ENCODE measurements at places on chromosomes 5 and 9.

DNA sequence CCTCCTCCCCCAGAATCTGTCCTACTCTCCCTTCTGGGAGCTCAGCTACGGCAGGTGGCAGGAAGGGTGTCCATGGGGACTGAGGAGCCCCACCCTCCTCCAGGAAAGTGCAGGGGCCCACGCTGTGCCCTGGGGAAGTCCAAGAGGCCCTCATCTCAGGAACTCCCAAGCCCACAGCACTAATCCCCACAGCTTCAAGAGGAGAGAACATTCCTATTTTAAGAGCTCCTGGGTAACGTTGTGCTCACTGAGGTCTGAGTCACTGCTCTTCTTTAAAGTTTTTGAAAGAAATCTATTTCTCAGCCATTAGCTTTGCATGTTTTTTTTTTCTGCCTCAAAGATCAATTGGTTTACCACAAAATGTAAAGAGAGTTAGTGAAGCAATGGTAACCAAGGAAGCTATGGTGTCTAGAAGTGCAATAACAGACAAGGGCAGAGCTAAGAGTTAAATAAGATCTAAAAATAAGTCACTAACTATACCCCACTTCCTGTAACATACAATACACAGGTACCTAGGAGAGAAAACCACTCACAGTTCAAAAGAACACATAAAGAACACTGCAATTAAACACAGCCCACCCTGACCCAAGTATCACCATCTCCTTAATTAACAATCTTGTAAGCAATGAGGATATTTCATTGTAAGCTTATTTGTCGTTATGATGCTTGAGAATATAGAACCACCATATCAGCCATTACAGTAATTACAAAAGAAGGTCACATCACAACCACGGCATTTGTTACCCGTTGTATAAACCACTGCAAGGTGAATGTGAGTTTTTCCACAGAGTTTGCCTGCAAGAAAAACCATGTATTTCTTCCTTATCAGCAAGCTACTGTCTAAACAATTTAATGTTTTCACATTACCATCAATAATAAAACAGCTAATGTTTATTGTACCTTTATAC lies 382.3 kb upstream of the SLC30A5 start:
- DNase-seq: no peak

GRCh38 chr5:56545016-56545415 lies 270.3 kb upstream of the MAP3K1 start:
- DNase-seq: no peak

GRCh38 chr5:100889165-100889743 lies 13.8 kb downstream of the ST8SIA4 start:
- DNase-seq: no peak

- no peak for DNase-seq
These were observed 112.6 kb upstream of the ZNF608 start for GRCh38 chr5:124859027-124859426.

- no peak for DNase-seq
These were observed 170.0 kb downstream of the MCTP1 start for GRCh38 chr5:95114902-95115301.

- no peak for DNase-seq
These were observed 37.3 kb upstream of the CDK5RAP2 start for GRCh38 chr9:120616966-120617935.

DNA sequence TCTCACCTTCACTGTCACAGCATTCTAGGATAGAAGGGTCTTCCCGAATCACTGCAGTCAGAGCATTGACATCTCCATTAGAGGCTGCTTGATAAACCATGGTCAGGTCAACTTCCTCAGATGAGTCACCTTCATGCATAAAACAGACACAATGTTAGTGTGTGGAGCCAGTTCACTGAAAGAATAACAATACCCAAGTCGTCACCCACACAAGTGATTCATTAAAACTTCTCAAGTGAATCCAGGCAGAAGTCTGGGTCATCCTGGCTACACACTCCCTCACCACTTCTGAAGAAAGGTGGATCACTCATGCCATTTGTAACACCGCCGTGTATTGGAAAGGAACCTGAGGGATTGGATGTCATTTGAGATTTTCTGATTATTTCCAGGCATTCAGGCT lies 49.6 kb downstream of the ANKRD55 start:
- no peak for DNase-seq

DNA sequence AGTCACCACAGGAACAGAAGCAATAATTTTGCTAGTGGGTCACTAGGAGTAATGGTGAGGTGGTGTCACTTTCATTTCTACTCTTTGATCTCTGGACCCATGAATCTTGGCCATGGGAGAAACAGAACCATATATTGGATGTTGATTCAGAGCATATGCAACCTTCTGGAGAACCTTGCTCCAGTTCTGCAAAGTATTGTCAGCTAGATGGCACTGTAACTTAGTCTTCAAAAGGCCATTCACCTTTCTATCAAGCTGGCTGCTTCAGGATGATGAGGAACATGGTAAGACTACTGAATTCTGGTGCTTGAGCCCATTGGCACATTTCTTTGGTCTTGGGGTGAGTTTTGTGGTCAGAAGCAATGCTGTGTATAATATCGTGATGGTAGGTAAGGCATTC lies 129.1 kb upstream of the FBN2 start:
- no peak for DNase-seq

DNA sequence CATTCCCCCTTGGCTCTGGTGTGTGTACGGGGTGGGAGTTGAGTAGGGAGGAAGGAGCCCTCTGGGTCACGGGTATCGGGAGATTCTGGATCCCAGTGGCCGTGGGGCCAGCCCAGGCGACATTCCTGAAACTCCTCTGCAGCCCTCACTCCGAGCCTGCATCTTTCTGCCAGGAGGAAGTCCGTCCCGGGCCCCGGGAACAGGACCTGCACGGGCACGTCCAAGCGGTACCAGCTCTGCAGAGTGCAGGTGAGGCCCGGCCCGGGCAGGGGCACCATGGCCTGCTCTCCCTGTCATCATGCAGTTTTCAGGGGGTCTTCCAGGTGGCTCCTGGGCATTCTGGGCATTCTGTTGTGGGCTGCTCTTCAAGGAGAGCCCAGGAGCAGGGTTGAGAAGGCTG lies 3.7 kb downstream of the ADAMTSL2 start:
- DNase-seq: no peak

DNA sequence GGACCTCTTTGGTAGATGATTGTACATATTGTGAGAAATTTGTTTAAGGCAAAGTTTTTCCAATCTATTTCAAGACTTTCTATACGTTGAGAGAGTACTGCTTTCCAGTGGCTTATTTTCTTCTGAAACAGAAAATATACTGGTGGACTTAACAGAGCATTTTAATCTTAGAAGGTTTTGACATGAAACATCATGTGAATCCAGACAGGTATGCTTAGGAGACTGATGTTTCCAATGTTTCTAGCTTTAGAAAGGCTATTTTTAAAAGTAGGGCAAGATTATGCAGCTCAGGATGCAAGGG lies 71.0 kb downstream of the PIK3R1 start:
- DNase-seq: no peak

- DNase-seq: no peak
These were observed 76.3 kb downstream of the MRPS27 start for GRCh38 chr5:72243706-72244105.

GRCh38 chr5:3333105-3333504 lies 262.5 kb upstream of the IRX1 start:
- no peak for DNase-seq

DNA sequence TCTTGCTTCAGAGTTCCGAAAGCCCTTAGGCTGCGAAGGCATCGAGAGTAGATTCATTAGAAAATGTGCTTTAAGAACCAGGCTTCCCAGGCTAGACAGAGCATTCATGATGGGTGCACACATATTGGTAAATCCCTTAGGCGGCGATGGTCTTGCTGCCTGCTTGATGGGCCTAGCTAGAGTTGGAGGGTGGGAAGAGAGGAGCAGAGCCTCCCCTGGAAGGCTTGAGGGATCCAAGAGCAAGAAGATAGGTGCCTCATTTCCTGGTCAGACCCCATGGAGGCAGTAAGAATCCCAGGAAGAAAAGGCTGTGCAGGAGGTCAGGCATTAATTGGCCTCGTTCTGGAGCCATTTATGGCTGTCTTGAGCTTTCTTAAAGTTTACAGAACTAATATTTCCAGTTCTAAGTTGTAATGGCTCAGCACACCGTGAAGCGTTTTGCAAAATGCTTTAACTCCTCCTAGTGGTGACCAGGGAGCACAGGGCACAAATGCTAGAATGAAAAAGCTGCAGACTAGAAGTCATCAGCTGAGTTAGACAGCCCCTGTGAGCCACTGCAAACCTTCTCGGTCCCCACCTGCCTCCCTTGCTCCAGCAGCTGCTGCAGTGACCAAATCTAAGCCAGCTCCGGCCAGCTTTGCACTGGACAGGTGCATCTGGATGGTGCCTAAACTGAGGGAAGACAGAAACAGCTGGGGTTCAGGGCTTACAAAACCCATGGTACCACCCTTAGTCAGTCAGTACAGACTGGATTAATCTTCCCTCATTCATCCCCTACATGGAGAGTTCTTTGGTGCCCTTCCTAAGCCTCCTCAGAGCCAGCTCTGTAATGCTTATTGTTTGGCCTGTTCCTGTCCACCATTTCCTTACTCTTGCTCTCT lies 14.7 kb downstream of the SLC45A2 start:
- no peak for DNase-seq

DNA sequence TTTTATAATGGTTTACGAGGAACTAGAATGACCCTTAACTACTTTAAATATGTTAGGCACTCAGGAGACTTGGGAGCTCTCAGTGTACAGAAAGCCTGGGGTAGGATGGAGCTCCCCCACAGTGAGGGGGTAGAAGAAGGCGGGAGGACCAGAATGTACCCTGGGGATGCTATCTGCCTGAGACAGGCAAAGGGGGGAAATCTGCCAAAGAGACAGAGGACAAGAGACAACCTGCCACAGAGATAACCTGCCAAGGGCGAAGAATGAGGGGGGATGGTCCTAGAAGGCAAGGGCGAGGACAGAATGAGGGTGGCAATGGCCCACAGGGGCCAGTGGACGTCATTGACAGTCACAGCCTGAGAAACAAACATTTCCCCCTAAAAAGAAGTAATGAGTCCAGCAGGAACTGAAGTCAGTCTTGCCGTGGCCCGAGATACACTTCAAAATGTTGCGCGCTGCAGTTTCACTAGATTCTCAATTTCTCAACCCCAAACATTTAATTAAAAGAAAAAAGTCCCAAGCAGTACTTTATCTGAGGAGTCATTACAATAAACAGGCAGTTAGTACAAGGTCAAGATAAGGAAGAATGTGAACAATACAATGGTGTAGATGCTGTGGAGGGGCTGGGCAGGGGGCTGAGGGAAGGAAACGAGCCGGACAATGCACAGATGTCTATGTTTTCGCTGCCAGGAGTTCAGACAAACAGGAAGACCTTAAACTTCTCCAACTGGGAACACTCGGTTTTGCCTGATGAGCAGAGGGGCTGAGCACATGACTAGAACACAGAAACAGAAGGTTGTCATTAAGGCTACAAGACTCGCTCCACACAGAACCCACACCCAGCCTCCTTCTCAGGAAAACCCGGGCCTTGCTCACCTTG lies 125.0 kb downstream of the LHFPL2 start:
- no peak for DNase-seq

- no peak for DNase-seq
These were observed 218.4 kb downstream of the CACNA1B start for GRCh38 chr9:138095813-138096518.

DNA sequence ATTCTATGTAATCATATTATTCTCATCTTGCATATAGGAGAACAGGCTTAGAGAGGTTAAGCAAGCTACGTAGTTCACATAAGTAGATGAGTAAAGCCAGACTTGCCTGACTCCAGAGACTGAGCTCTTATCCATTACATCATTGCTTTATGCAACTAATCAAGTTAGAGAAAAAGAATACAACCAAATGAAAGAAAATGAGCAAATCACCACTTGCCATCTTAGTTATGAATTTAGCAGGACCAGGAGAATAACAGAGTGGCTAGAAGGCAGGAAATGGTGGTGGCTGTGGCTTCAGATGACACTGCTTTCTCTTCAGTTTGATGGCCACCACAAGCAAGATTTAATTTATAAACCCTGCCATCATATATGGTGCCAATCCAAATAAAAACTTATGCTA lies 26.6 kb downstream of the POC5 start:
- DNase-seq: no peak

GRCh38 chr5:86155796-86156195 lies 461.9 kb upstream of the COX7C start:
- no peak for DNase-seq

DNA sequence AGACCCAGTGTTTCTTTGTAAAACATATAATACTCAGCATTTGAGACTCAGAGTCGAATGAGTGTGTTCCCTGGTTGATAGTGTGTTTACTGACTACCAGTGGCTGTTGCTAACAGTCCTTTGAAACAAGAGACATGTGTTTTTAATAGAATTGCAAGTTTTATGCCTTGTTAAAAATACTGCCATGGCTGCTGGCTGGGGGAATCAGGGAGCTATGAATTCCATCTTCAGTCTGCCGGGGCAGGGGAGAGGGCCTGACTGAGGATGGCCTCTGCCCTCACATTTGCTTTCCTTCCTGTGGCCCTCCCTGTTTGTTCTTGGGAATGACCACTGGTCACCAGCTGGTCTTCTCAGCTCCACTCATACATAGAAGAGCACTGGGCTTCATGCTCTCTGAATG lies 63.8 kb downstream of the PDZD2 start:
- no peak for DNase-seq

DNA sequence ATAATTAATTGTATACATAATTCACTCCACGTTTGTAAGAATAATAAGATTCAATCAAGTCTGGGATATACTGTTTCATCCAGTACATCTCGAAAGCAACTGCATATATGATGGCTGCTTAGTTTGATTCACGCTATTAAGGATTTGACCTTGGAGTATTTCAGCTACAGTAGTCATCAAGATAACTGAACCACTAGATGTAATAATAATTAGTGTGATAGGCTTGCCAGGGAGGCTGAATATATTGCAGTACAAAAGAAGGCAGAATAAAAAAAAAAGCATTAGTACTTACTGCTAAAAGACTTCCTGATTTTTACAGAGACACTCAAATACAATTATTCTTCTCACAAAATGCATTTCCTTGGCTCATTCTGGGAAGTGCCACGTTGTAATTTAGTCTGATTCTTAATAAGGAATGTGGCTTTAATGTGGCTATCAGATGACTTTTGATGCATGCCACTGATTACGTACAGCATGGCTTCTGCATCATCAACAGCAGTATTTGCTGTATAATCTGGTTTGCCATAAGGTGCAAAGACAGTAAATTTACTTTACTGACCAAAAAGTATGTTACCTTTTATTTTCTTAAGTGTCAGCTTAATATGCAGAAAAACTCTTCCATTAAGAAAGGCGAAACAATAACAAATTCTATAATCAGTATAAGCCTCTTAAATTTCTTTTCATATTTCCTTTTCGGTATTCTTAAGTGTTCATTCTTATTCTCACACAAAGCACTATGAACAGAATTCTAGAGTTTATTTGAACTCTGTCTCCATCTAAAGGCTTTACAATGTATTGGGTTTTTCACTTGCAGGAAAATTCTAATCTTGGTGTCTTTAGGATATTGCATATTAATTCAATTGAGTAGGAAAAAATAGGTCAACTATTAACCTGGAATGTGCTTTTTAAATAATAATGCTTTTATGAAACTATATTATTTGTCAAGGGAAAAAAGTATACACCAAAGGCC lies 166.4 kb downstream of the SLF1 start:
- DNase-seq: no peak

GRCh38 chr9:127185931-127186781 lies 63.7 kb upstream of the ANGPTL2 start:
- no peak for DNase-seq

All from GF-D8 (cell line).